Islet precursor cell (in vitro differentiated cells): ENCODE measurements at places on chromosomes 2 and 18.

- no peak for DNase-seq
These were observed 352.0 kb downstream of the RNF144A start for GRCh38 chr2:7269106-7269643.

- no peak for DNase-seq
These were observed 264.9 kb downstream of the ICOS start for GRCh38 chr2:204201507-204201906.

- DNase-seq, result no peak
These were observed 171.5 kb downstream of the MTCL1 start for GRCh38 chr18:8876887-8877286.

GRCh38 chr18:35239314-35239713 is 1.5 kb upstream of the ZNF397 start:
- DNase-seq, result no peak
